ENCODE measurements at places on chromosomes 3 and 15. TPM values are rescaled to one million over a fixed set of nuclear protein-coding genes. Genes with fewer than 3 reads are reported as not detected.
A peak's percentile ranks its signal among the peaks of the same experiment; 100 is the strongest.

The MYO5C gene
- not detected for total RNA-seq

DNA sequence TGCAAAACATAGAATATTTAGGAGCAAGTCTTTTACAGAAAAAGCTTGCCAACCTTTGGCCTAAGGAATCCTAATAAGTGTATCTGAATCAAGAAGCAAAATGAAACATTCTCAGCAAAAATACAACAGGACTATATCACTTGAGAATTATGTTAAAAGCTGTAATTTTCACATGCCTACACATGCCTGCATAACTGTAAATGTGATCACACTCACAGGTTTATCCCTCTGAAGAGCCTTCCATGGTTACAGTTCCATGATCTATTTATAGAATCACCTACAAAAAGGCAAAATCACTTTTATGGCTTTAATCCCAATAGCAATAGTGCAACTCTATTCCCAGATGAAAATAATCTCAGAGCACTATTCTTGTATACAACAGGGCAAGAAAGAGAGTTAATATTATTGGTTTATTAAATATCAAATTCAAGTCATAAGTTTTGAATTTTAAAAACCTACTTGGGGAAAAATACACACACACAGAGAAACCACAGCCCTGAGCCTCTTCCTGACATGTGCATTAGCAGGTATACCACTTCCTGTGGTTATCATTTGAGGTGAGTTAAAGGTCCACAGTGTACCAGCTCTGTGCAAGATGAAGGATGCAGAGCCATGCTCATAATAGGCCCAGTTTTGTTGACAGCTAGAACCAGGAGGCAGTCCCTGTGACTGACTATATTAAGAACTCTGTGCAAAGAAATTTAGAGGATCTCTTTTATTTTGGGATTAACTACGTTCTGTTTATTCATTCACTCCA, 252.5 kb upstream of the TGFBR2 start:
- no peak for DNase-seq

The UACA gene
- 160 TPM for total RNA-seq

The C3orf22 gene
- not detected for total RNA-seq

GRCh38 chr3:194296454-194297263, 54.5 kb downstream of the CPN2 start:
- DNase-seq, result peak; percentile 86

DNA sequence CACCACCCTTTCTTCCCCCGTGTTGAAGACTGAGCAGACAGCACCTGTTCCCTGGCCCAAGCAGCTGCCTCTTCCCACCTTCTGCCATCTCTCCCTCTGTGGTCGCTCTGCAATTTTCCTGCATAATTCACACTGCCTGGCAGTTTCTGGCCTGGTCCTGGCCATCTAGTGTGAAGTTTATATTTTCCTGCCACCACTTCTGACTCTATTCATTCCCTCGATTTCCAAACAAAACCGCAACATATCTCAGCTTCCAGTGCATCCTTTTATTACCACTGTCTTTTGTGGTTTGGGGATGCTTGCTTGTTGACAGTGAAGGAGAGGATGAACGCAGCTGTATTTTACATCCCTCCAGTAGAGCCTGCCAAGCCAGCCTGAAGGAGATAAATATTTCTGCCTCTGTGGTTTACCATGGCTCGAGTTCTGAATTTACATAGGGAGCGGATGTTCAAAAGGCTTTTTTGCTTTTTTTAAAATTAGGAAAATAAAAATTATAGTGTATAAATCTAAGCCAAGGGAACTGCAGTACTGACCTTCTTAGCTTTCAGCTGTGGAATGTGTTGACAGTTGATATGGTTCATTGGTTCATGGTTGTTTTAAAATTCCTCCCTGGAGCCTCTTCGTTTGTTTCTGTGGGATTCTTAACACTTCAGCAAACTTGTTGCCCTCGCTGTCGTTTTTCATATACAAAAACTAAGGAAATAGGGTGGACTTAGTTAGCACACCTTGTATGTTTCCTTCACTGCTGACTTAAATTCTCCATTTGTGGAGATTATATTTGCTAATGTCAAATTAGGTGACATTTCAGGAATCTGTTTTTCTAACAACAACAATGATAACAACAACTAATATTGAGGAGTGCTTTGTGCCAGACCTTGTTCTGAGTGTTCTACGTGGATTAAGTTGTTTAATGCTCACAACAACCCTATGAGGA, 250.5 kb downstream of the ADAMTSL3 start:
- DNase-seq, result peak; percentile 97

GRCh38 chr3:31106912-31107311, 212.5 kb upstream of the GADL1 start:
- peak; percentile 3 for DNase-seq

DNA sequence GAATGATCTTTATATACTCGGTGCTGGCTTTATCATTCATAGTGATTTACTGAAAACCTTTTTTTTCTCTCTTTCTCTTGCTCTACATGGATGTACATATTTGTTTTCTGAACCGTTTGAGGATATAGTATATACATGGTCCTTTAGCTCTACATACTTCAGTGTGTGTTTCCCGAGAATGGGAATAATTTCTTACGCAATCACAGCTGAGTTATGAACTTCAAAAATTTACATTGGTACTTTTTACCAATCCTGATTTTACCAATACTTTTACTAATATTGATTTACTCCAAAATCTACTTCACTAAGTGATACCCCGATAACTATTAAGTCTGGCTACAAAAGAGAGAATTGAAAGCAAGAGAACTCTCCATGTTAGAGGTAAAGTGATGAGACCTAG, 294.3 kb upstream of the ICE2 start:
- DNase-seq, result peak; percentile 13

The MKRN2OS gene
- total RNA-seq, result not detected

DNA sequence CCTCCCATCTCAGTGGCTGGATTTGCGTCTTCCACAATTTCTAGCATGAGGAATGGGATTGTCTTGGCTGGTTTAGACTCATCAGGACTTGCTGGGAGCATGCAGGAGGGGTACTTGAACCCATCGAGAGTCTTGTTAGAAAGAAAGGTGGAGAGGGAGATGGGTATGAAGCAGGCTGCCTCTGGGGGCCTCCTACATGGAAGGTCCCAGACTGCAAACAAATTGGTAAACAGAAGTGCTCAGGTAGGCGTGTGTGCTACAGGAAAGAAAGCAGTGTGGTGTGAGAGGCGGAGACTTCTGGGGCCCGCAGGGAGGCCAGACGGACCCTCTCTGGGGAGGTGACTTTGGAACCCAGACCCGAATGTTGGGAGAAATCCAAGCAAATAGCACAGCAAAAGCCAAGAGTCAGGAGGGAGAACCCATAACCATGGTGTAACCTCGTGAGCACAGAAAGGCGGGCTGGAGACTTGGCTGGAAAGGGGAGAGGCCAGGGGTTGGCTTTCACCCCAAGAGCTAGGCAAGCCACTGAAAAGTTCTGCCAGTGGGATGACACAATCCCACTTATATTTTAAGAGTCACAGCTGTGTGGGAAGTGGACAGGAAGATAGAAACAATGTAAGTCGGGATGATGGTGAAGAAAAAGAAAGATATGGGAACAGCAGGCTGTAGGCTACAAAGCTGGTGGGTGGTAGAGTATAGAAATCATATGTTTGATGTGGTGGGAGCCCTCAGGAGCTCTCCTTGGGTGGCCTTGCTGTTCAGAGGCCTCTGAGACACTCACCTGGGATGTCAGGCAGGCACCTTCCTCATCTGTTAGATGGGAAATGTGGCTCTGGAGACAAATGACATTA, 130.1 kb upstream of the PRR20G start:
- DNase-seq, result no peak

The ADIPOQ gene
- total RNA-seq, result not detected

The SOX14 gene
- not detected for total RNA-seq

DNA sequence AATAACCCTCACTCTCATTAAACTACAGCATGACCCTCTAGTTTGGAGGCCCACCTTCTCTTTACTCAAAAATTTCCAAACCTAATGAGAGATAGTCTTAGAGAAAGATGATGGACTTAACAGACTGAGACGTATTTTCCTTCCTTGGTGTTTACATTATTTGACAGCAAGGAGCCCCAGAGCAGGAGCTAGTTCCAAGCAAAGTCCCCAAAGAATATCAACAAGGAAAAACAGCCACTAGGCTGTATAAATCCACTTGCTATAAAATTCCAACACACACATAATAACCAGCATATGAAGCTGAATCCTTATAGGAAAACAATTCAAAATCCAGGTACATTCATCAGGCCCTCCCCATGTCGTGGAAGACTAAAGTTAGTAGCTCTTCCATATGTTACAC, 660.0 kb downstream of the FHIT start:
- DNase-seq, result no peak

DNA sequence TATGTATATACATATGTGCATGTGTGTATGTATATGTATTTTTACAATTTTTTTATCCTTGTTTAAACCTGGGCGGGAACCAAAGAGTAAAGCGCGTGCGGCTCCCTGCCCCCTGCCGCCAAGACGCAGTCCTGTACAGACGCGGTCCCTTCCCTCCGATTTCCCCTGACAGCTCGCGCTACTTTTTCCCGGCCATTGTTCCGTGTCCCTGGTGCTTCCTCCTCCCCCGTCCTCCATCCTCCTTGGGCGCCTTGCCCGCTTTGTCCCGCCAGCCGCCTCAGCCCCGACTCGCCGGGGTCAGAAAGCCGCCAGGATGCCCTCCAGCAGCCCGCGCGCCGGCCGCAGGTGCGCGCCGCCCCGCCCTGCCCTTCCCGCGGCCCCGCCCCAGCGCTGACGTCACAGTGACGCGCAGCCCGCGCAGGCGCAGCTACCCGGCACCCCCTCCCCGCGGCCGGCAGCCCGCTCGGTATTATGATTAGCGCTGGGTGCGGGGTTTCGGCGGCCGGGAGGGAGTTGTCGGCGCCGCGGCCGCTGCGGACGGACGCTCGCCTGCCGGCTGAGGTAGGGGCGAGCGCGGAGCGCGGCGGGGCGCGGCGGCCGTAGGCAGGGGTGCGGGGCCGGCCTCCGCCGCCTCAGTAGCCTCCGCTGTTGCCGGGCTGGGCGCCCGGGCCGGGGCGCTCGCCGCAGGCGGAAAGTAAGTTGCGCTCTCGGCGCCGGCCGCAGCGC, at the start of gene SNRK:
Gene SNRK (plus strand): TSS at position 426 of the 726 bp plus-strand sequence. CDS start 16,664 bp downstream, outside the sequence.
- DNase-seq, result peak; percentile 82

Measured in fibroblast of villous mesenchyme (primary cell).